NCI-H2081 (cell line): ENCODE measurements at places on chromosomes 13 and 19.

DNA sequence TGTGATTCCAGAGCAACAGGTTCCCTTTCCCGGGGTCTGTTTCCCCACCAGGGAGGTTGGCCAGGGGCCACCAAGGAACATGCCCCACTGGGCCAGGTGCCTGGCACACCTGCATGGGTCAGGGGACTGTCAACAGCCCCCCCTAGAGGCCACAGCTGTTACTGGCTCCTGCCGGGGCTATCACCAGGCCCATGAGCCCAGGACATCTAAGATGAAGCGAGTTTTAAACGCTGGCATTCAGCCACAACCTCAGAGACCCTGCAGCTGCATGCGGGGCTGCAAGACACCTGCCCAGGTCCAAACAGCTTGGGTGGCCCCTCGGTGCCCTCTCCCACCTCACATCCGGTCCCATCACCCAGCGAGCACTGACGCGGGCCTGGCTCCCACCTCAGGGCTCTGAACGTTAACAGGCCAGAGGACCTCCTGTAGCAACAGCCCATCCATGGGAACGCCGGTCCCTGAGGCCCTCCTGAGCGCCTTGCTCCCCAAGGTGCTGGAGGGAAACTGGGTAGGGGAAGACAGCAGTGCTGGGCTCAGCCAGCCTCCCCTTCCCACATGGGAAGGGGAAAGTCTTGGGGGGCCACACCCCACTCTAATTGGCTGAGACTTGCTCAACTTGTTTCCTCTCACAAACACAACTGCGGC, 12.0 kb downstream of the KHSRP start:
- peak; percentile 10 for DNase-seq

DNA sequence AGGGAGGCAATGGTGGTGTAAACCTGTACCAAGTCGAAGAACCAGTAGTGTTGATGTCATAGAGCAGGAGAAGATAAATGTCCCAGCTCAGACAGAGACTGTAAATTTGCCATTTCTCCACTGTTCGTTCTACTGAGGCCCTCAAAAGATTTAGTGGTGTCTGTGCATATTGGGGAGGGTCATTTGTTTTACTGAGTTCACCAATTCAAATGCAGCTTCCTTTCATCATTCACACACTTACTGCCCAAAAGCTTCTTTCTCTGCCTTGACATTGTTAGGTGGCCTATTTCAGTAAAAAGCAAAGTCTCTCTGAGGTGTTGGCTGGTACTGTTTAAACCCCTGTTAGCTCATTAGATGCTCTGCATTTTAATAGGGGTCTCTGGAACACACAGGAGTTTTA, 86.2 kb upstream of the EDNRB start:
- no peak for DNase-seq

GRCh38 chr19:38298821-38299680, 5.0 kb upstream of the C19orf33 start:
- no peak for DNase-seq

DNA sequence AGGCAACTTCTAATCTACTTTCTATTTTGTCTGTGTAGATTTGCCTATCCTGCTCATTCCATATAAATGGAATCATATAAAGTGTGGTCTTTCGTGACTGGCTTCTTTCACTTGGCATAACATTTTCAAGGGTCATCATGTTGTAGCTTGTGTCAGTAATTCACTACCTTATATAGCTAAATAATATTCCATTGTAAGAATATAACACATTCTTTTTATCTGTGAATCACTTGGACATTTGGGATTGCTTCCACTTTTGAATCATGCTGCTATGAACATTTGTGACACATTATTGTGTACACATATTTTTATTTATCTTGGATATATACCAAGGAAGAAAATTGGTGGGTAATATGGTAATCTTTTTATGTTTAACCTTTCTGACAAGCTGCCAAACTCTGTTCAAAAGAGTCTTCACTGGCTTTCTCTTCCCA, 89.0 kb upstream of the CSNK1A1L start:
- DNase-seq: peak; percentile 75

DNA sequence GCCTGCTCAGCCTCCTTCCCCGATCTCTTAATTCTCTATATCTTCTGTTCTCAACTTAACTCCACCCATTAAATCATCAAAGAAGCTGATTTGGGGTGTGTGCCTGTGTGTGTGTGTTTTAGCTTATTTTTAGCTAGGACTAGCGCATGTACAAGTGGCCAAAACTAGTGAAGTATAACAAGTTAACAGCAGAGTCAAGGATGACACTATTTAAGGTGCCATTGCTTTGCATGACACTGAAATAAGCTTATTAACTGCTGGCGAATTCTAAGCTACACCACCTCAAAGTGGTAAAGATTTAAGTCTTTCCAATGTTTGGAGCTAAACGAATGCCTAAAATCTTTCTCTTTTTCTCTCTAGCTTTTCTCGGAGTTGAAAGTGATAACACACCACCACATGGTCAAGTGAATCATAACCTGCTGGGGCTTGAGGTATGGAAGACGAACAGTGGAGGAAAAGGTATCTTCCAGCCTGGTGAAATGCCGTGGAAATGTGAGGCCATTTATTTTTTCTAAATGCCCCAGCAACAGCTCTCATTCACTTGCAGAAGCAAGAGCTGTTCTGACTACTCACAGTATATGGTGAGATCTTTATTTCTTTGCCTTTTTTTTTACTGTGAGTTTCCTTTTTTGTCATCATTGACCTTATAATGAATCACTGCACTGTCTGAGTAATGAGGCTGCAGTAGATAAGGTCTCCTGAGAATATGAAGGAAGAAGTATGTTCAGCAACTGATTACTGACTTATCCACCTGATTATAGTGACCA, 570.3 kb downstream of the PCDH9 start:
- DNase-seq: no peak

GRCh38 chr19:41222240-41222639, 3.2 kb downstream of the AXL start:
- DNase-seq: no peak

DNA sequence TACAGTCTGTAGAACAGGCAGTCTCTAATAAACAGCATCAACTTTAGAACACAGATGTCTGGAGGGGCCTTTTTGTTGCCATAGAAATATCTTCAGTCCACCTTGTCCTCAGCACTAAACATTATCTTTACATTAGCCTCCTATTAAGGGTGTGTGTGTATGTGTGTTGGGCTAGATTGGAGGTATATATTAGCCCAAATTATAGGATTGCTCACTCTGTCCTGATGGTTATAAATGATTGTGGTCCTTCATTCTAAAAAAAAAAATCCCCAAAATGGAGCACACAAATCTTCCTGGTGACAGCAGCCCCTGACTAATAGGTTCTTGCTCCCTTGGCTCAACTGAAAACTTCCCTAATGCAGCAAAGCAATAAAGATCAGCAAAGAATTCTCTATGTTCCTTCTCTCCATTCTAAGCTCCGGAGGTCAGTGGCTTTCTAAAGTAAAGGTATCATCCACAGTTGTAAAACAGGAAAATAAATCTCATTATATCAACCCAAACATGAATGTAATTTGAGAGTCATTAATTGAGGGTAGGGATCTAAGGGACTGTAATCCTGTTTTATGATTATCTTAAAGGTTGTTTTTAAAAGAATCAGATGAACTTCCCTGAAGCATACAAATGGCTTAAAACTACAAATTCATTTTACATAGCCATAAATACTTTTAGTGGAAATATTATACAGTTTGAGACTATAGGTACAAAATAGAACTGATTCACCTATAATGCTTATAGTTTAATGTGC, 232.7 kb downstream of the KLF12 start:
- no peak for DNase-seq

- DNase-seq: no peak
Measured at GRCh38 chr19:11286312-11286974, 9.5 kb upstream of the TSPAN16 start.

- no peak for DNase-seq
Measured at GRCh38 chr13:30561511-30561910, 56.2 kb upstream of the USPL1 start.

DNA sequence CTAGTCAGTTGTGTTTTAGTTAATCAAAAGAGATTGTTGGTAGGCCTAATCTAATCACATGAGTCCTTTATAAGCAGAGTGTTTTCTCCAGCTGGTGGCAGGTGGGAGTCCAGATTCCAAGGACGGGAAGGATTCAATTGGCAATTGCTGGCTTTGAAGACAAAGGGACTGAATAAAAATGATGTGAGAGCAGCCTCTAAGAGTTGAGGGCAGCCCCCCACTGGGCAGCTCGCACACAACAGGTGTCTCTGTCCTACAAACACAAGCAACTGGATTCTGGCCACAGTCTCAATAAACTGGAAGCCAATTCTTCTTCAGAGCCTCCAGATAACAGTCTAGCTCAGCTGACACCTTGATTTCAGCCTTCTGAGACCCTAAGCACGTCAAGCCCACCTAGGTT, 915.2 kb downstream of the PCDH9 start:
- peak; percentile 18 for DNase-seq

DNA sequence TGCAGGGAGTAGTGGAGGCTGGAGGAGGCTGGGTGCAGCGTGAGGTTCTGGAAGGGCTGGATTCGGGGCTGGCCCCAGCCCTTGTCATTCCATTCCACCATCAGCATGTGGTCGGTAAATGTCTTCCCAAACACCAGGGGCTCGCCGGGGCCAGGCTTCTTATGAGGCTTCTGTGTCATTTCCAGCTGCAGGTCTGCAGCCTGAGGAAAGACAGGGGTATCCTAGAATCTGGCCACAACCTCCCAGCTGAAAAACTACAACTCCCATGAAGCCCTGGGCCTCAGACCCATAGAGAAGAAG, 4.4 kb downstream of the BCAT2 start:
- DNase-seq: peak; percentile 10

DNA sequence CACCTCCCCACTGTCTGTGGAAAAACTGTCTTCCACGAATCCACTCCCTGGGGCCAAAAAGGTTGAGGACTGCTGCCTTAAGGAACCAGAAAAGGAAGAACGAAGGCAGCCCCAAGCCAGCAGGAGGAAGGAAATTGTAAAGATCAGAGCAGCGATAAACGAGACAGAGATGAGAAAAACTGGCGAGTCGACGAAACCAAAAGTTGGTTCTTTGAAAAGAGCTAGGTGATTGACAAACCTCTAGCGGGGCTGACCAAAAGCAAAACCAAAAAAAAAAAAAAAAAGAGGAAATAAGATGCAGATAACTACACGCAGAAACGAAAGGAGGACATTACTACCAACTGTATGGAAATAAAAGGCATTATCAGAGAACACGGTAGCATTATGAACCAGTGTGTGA, 76.9 kb downstream of the GADD45B start:
- no peak for DNase-seq

DNA sequence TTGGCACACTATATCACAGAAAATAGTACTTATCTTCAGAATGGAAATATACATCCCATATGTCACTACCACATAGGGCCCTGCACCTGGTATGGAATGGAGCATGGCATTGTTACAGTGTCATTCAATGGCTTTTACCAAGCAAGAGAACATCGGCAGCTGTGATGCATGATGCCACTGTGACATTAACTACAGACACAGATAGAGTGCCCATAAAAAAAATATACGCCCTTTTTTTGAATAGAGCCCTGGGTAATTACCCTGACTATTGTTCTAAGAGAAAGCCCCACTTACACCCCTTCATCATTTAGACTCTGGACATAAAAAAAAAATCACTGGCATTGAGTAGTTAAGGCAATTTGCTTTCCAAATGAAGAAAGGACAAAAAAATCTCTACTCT, 320.3 kb downstream of the DNAJC15 start:
- peak; percentile 65 for DNase-seq

DNA sequence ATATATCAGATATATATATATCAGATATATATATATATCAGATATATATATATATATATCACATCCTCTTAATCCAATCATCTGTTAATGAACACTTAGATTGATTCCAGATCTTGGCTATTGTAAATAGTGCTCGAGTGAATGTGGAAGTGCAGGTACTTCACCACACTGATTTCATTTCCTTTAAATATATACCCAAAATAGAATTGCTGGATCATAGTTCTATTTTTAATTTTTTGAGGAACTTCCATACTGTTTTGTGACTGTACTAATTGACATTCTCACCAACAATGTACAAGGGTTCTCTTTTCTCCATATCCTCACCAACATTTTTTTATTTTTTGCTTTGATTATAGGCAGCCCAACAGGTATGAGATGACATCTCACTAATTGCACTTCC, 277.5 kb downstream of the NHLRC3 start:
- no peak for DNase-seq

GRCh38 chr13:23203516-23203915, 22.7 kb downstream of the SGCG start:
- DNase-seq: no peak

DNA sequence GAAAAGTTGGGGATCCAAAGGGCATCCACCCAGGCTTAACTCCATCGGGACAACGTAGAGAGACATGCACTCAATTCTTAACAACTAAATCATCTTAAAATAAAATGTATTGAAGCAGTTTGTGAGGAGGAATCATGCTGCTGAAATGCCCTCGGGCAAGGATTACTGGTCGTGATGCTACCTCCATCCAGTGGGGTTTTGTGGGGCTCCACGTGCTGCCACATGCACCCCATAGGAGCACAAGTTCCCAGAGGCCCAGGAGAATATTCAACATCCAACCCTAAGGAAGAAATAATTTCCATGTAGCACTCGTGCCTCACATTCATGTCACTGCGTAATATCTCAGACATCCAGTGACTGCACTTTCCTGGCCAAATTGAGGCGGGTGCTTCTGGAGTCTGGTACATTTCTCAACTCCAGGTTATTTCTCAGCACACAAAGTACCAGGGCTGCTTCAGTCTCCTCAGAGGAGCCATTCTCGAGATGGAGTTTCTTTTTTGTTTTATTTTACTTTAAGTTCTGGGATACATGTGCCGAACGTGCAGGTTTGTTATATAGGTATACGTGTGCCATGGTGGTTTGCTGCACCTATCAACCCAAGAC, 429.8 kb downstream of the FOXO1 start:
- DNase-seq: no peak

DNA sequence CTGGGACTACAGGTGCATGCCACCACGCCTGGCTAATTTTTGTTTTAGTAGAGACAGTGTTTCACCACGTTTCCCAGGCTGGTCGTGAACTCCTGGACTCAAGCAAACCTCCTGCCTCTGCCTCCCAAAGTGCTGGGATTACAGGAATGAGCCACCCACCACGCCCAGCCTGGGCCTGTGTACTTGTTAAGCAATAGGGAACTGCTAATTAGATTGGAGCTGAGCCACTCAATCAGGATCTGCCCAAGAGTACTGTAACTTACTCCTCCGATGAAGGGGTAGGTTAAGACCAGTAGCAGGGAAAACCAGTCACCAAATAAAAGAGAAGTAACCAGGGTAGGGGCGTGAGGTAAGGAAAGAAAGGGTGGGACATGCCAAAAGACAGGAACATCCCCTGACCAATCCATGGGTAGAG, 2.3 kb downstream of the DDX39A start:
- no peak for DNase-seq

DNA sequence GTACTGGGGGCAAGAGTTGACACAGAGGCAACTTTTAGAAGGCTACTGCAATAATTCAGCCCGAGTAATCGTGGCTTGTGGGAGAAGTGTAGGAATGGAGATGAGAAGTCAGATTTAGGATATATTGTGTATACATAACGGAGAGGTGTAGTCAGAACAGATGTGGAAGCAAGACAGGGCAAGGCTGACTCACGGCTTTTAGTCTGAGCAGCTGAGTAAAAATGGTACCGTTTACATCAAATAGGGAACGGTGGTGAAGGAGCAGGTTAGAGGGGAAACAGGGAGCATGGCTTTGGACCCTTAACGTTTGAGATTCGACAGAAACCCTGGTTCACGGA, 796 bp upstream of the LSM14A start:
- no peak for DNase-seq
